ENCODE measurements at places on chromosomes 4 and X.
A peak's percentile ranks its signal among the peaks of the same experiment; 100 is the strongest.

- no peak for DNase-seq
These were observed 162.3 kb upstream of the PSAPL1 start for GRCh38 chr4:7596918-7597606.

DNA sequence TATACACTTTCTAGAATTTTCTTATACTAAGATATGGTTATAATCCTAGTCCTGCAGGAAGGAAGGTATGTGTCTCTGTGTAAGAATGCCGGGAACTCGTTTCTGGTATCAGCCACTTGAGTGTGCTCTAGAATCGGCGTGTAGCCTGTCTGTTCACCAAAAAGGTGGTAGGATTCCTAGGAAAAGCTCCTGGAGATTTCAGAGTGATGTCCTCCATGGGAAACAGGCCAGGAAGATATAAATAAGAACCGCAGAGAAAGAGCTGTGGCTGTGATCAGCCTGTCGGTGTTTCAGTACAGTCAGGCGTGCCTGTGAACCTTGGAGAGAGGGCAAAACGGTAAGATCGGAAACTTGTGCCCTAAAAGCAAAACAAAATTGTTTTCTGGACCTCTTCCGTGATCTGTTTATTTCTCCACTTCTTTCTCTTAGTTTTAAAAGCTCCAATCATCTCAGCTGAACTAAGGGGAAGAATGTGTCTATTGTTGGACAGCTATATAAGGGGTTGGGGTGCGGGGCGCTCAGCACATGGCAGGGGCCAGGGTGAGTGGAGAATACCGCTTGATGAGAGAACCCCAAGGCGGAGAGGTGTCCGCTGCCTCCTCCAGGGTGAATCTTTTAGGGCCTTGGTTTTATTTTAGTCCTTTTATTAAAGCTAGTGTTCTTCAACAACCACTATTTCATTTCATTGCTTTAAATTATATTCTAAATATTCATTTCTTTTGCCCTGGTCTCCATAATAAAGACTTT lies 303.8 kb upstream of the TENM3 start:
- DNase-seq = no peak

GRCh38 chrX:40996886-40997530 lies 88.2 kb upstream of the USP9X start:
- no peak for DNase-seq

- DNase-seq = no peak
These were observed 922.0 kb downstream of the DMD start for GRCh38 chrX:32289356-32289755.

DNA sequence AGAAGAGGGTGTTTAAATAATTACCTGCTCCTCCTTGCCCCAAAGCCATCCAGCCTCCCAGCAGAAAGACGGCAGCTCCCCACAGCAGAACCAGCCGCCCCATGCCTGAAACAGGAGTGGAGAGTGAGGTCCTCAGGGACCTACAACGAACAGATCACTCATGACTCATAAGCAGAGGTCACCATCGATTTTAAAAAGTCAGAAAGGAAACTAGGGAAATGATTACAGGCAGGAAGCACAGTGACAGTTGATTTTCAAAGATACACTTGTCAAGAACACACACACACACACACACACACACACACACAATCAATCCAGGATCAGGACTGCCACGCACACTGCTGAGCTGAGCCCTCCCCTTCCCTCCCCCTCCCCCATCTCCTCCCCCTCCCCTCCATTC lies at the start of gene CRLF2:
TSS of gene CRLF2 (minus strand) at position 118 of the 400 bp plus-strand sequence. CDS start at position 103, 15 bp downstream.
- DNase-seq = peak; percentile 71

DNA sequence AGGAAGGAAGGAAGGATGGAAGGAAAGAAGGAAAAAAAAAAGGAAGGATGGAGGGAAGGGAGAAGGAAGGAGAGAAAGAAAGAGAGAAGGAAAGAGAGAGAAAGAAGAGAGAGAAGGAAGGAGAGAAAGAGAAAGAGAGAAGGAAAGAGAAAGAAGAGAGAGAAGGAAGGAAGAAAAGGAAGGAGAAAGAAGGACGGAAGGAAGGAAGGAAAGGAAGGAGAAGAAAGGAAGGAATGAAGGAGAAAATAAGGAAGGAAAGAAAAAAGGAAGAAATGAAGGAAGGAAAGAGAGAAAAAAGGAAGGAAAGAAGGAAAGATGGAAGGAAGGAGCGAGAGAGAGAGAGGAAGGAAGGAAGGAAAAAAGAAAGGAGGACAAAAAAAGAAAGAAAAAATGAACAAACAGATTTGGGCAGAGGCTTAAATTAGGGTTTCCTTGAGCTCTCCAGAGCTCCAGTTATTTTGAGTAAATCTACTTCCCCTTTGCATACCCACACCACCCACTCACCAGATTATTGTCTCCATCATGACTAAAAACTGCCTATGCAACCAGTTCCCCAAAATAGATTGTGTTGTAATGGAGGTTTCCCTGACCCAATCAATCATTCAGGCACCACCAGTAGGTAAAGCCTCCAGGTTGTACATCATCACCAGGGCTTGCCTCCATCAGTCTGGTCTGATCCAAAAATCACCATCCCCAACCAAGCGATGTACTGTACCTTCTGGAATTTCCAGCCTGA lies 1722.9 kb upstream of the PCDH10 start:
- no peak for DNase-seq

GRCh38 chrX:21940356-21940829 lies at the start of gene SMS:
Gene SMS, plus strand, starts transcription at chrX:21940709. Its CDS starts 116 bp downstream, at chrX:21940825.
- DNase-seq = peak; percentile 86

GRCh38 chr4:26028793-26029567 lies 115.0 kb downstream of the SMIM20 start:
- DNase-seq = peak; percentile 90

DNA sequence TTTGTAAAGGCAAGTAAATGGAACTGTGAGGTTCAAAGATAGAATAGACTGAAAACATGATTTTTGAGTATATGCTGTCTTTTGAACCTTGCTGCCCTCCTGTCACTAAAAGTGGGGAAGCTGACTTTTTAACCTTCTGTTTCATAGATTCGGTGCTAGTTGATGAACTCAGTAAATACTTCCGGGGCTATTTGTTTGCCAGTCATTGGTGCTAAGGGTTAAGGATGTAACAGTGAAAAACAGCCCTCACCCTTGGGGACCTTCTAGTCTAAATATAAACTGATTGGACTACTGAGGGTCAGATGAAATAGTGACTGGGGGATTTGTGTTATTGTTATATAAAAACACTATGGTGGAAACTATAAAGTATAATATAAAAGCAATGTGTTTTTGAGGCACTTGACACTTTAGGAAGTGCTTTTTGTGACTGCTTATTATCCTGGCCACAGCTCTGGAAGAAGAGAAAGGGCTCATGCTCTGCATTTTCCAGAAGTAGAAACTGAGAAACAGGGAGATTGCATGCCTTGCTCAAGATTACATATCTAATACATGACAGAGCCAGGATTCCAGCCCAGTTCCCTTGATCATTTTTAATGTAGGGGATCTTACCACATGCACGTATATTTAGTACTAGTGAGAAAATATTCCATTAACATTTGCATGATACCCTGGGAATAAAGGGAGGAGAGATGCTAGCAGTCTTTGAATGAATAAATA lies 3.9 kb downstream of the BST1 start:
- DNase-seq = no peak

- DNase-seq = no peak
These were observed 28.9 kb upstream of the LRBA start for GRCh38 chr4:151043803-151044515.

- no peak for DNase-seq
These were observed 65.4 kb upstream of the FAM9C start for GRCh38 chrX:13109817-13110216.

GRCh38 chr4:159398236-159398638 lies 295.4 kb downstream of the RAPGEF2 start:
- DNase-seq = no peak
